CD4-positive, alpha-beta T cell treated with Interleukin-2 at 100 ng/mL for 4 hours (primary cell): ENCODE measurements at places on chromosomes 13 and 19.
A peak's percentile ranks its signal among the peaks of the same experiment; 100 is the strongest.

DNA sequence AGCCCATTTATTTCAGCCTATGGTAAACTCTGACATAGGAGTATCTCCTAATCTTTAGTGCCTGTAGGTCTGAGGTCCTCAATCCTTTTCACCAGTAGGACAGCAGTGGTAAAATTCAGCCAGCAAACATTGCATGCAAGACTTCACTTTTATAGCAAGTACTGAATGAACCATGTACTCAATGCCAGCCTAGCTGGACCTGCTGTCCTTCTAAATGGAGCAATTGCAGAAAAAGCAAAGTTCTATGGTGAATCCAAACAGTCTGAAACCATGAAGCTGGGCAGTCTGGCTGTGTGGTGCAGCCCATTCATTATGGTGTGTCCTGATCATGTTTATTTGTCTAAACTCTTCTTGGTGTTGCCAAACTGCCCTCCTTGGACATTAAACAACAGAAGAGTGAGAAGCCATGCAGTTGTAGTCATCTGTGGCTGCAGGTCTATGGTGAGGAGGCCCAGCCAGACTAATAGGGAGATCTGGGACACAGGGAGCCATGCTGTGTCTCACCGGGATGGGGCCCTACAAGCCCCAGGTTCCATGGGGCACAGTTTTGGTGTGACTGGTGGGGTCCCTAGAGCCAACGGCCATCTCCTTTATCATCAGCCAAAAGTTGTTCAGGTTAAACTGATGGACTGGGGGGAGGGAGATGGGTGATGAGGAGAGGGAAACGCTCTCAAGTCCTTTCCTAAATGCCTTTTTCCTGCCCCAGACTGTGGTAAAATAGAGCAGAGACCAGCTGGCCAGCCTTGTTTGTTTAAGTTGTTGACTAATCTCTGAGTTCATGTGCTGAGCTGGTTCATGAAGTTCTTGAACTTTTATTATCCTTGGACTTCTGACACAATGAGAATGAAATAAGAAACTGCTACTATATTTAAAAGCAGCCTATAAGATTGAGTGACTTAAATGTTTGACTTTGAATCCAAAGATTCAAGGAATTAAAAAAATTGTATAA lies 20.6 kb upstream of the TNFSF11 start:
- no peak for DNase-seq

DNA sequence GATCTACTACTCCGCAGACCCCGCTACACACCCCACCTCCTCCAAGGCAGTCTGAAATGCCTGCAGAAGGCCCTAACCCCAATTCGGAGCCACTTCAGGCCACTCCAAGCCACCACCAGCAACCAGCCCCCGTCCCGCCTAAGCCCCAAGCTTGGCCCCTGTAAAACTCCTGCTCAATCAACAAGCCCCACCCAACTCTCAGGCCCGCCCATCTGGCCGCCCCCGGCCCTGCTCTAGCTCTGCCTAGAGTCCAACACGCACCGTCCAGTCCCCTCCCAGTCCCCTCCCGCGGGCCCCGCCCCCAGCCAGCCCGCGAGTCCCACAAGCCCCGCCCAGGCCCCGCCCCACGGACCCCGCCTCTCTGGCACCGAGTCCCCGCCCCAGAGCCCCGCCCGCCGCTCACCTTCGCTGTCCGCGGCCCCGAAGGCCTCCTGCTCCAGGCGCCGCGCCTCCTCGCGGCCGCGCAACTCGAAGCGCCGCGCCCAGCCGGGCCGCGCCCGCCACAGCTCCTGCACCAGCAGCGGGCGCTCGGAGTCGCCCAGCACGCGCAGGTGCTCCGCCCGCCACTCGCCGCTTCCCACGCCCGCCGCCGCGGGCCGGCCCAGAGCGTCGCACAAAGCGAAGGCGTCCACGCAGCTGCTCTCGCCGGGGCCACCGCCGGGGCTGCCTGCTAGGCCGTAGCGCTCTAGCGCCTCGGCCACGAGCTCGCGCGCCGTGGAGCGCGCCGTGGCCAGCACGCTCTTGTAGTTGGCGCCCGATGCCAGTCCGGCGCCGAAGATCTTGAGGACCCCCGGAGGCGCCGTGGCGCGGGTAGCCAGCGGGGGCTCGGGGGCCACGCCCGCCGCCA lies 1.6 kb downstream of the RASIP1 start:
- peak; percentile 91 for DNase-seq

- DNase-seq: no peak
Measured at GRCh38 chr13:112725346-112726015, 35.6 kb downstream of the ATP11A start.

DNA sequence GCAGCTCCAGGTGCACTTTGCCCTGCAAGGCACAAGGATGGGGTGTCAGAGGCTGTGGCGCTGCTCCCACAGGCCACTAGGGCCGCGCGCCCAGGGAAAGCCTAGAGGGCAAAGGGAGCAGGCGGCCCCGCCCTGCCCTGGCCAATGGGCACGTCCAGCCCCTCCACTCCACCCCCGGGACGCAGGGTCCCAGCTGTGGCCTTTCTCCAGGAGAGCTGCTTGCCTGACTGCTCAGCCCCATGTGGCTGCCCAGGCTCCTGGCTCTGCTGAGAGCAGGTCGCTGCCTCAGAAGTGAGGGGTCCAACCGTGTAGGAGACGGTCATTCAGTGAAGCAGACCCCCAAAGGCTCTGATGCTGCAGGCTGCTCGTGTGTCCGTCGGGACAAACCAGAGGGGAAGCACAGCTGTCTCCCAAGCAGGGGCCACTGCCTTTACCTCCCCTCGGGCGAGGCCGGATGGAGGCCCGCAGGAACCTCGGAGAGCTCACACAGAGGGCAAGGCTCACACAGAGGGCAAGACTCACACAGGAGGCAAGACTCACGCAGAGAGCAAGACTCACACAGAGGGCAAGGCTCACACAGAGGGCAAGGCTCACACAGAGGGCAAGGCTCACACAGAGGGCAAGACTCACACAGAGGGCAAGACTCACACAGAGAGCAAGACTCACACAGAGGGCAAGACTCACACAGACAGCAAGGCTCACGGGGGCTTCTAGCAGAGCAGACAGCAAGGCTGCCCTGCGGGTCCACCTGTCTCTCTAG lies 56.2 kb upstream of the C13orf46 start:
- no peak for DNase-seq

GRCh38 chr13:39451301-39451700 lies 151.7 kb downstream of the LHFPL6 start:
- DNase-seq: no peak

DNA sequence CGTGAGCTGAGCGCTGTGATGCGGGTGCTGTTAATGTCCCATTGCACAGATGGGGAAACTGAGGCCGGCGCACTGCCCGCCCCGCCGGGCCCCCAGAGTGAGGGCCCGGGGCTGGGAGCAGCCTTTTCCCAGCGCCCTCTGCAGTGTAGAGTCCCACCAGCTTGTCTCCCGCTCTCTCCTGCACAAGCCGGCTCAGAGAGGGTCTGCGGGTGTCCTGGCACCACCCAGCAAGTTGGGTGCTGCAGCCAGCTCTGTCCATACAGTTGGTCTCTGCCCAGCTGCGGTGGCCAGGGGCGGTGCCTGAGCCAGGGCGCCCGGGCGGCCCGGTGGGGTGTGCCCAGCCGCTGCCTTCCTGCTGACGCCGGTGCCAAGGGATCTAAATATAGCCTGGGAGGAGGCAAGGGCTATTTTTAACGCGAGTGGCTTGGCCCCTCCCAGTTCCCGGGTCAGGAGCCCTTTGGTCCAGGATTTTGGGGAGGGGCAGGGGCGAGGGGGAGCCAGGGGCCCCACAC lies 19.3 kb downstream of the GADD45B start:
- DNase-seq: no peak

GRCh38 chr13:104301171-104301975 lies 1235.2 kb upstream of the SLC10A2 start:
- no peak for DNase-seq

DNA sequence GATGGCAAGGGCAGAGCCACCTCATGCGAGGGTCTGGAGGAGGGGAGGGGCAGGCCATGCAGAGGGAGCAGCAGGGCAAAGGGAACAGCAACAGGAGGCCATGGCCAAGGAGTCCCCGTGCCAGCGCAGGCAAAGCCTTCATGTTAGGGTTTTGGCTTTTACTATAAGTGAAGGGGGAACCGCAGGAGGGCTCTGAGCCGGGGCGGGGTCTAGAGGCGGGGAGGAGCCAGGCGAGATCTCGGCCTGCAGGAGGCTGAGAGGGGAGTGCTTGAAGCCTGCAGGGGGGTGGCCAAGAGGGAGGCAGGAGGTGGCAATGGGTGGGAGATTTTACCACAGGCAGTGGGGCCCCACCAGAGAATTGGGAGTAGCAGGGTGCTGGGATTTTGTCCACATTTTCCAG lies 6.3 kb downstream of the ARHGAP33 start:
- DNase-seq: no peak

DNA sequence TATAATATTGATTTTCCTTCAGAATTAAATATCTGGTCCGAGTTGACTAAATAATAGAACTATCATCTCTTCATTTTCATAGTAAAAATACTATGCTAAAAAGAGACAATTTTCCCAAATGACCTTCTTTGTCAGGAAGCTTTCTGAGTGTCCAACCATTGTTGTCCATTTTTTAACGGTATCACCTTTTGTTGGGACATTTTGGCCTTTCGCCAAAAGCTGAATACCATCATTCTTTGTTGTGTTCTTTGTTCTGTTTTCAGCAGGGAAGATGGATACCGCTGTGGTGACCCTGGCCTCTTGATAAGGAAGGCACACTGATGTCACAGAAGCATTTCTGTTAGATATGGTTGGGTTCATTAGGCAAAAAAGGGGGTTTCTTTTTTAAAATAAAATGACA lies 654.4 kb upstream of the GPC6 start:
- DNase-seq: no peak

DNA sequence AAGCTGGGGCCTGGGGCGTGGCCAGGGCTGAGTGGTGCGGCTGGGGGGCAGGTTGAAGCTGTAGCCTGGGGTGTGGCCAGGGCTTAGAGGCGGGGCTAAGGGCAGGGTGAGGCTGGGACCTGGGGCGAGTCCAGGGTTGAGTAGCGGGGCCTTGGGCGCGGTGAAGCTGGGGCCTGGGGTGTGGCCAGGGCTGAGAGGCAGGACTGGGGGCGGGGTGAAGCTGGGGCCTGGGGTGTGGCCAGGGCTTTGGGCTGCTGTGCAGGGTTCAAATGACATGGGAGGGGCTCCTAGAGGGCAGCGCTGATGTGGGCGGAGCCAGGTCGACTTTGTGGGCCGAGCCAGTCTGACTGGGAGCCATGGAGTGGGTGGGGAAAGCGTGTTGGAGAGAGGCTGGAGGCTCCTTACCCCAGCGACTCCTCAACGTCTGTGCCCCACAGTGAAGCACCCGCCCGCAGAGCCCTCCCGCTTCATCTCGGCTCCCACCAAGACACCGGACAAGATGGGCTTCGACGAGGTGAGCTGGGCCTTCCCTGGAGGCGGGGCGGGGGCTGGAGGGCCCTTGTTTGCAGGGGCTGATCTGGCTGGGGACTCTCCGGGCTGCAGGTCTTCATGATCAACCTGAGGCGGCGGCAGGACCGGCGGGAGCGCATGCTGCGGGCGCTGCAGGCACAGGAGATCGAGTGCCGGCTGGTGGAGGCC lies 21.5 kb downstream of the COLGALT1 start:
- DNase-seq: no peak

GRCh38 chr19:19110410-19111135 lies 27.7 kb downstream of the TMEM161A start:
- DNase-seq: no peak

GRCh38 chr13:99758460-99759162 lies 213.0 kb downstream of the ZIC5 start:
- no peak for DNase-seq

- peak; percentile 27 for DNase-seq
Measured at GRCh38 chr19:13906521-13906904, 512 bp downstream of the CC2D1A start.

DNA sequence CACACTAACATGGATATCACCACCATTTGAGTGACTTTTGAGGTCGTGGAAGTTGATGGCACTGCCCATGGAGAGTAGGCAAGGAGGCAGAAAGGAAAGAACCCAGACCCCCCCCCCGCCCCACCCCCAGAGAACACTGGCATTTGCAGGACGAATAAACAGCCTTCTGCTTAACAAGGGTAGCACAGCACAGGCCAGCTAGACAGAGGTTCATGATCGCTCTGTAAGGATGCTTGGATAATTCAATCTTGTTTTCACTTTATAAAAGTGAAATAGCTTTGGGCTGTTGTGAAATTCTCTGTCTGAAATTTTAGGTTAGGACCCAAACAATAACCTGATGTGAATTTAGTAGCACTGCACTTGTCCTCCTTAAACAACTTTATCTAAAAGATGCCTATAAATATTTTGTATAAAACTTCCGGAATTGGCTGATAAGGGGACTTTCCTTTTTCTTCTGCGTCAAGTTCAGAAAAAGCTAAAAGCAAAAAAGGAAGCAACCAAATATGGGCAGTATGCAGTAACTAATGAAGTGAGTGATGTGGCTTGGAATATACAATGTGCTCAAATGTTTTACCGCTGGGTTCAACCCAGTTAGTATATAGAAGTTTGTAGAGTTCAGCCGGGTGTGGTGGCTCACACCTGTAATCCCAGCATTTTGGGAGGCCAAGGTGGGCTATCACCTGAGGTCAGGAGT lies 163.7 kb downstream of the SHISA2 start:
- peak; percentile 41 for DNase-seq

DNA sequence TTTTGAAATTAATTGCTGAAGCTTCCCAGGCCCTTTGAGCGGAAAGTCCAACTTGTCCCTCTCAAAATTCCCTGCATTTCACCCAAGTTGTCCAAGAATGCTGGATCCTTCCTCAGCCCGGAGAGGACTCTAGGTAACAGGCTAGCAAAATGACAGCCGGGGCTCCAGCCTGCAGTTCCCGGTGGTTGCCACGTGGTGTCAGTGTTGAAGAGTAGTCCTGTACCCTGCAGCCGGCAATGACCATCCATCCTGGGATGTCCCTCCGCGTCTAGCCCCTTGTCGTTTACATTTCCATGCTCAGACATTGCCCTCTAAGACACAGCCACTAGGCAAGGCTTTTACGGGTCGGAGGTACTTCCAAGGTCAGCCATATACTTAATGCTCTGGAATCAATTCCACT lies 31.4 kb upstream of the MTIF3 start:
- DNase-seq: peak; percentile 3
